PC-3 (cell line): ENCODE measurements at places on chromosomes 3 and 15. TPM values are rescaled to one million over a fixed set of nuclear protein-coding genes. Genes with fewer than 3 reads are reported as not detected.

DNA sequence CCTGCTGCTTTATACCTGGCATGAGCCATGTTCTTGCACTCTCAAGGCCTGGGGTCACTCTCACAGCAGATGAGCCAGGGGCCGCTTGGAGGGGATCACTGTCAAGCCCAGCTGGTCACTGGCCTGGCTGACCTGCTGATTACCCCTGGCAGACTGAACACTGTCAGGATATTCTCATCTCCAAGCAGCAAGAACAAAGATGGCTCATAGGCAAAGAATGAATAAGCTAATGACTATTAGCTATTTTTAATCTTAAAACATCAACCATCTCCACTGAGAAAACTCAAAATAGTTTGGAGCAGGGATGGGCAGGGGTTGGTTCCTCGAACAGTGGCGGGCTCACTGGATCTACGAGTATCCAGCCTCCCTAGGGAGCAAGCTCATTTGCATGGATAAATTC is 64.4 kb upstream of the ACAN start:
- DNase-seq, result no peak
- H3K36me3 ChIP-seq, result no peaks in the 10 kb centered on the region
- H3K27ac ChIP-seq, result no peak overlapping the region

PCSK6 gene
- 2.7 and 3.7 TPM in 2 replicates for total RNA-seq

GRCh38 chr15:90205886-90206285 is 4.8 kb downstream of the SEMA4B start:
- peaks cover 42% of the 10 kb centered on the region for H3K4me1 ChIP-seq
- peaks cover 47% of the 10 kb centered on the region for H3K36me3 ChIP-seq
- H3K27ac ChIP-seq, result no peak overlapping the region
- H3K27me3 ChIP-seq, result no peaks in the 10 kb centered on the region

DNA sequence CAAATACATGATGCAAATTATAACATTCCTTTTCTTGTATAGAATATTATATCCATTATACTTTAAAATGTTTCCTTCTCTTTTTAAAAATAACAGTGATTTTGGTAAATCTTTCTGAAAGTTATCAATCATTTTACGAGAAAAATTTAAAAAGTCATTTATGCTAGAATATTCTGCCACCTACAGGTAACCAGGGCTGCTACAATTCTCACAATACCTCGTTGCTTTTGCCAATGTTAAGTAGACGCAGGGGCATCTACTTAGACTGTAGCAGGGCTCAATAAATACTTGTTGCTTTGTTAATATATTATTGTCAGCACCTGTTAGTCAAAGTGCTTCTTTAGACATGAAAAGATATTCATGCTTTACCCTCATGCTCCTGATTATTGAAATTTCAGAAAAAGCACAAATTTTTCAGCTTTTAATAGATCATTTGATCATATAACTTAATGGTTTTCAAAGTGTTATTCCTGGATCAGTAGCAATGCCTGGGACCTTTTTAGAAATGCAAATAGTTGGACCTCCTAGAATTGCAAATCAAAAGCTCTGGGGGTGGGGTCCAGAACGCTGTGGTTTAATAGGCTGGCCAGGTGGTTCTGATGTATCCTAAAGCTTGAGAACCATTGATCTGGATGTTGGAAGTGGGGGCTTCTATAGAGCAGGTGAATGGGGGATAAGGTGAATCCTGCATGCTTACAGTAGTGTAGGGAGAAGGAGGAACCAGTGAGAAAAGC is 223.6 kb upstream of the PDZRN3 start:
- no peaks in the 10 kb centered on the region for H3K36me3 ChIP-seq
- H3K4me3 ChIP-seq, result no peak overlapping the region
- H3K27ac ChIP-seq, result no peak overlapping the region
- H3K4me1 ChIP-seq, result no peaks in the 10 kb centered on the region
- H3K27me3 ChIP-seq, result no peaks in the 10 kb centered on the region

DNA sequence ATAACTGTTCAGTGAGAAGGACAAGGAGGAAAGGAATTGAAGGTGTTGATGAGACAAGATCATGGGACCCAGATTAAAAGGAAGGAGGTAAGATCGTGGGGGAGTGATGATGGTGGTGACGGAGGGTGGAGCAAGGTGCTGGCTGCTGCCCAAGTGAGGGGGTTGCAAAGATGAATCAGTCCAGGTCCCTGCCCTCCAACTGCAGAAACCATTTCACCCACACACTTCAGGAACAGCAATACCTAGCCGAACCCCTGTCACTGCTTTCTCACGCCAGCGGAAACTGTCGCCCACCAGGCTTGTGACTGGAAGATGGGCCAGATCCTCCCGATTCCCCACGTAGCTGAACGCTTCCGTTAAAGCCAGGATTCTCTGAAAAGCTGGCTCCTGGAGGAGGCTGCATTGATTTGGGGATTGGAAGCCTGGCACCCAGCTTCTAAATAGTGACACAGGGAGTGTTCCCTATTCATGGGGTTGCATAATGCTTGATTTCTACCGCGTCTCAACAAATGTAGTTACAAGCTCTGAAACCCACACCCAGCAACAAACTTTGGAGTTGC is 3.2 kb upstream of the LSG1 start:
- H3K27me3 ChIP-seq, result no peaks in the 10 kb centered on the region
- H3K4me1 ChIP-seq, result peaks cover 11% of the 10 kb centered on the region
- H3K27ac ChIP-seq, result no peak overlapping the region
- H3K36me3 ChIP-seq, result no peaks in the 10 kb centered on the region

DNA sequence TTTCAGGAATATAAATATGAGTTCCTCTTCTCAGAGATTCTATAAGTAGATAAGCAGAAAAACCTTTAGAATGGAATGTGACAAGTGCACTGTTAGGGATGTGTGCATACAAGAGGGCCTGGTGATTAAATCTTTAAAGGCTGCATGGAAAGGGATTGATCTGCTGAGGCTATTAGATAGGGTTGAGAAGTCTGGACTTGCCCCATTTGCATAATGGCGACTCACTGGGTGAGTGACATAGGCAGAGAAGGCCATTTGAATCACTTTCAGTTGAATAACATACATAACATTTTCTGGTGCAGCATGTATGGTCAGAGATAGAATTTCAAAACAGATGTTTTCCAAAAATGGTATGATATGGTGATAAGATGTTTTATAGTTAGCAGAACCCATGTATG is 156.9 kb downstream of the ZNF621 start:
- no peak overlapping the region for H3K4me3 ChIP-seq
- no peak overlapping the region for H3K27ac ChIP-seq
- H3K4me1 ChIP-seq, result no peaks in the 10 kb centered on the region
- H3K36me3 ChIP-seq, result no peaks in the 10 kb centered on the region
- DNase-seq, result no peak

GLT8D1 gene
- 53.6 and 70.2 TPM in 2 replicates for total RNA-seq

DNA sequence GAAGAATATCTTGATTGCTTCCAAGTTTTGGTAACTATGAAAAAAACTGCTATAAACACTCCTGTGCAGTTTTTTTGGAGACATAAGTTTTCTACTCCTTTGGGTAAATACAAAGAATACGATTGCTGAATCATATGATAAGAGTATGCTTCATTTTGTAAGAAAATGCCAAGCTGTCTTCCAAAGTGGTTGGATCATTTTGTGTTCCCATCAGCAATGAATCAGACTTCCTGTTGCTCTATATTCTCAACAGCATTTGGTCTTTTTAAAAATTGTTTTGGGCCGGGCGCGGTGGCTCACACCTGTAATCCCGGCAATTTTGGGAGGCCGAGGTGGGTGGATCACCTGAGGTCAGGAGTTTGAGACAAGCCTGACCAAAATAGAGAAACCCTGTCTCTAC is 14.5 kb downstream of the BTD start:
- no peak overlapping the region for H3K27ac ChIP-seq
- no peak for DNase-seq
- H3K4me3 ChIP-seq, result no peak overlapping the region
- H3K36me3 ChIP-seq, result peaks cover 9% of the 10 kb centered on the region; the same call in 1 of the 2 replicates
- H3K27me3 ChIP-seq, result no peaks in the 10 kb centered on the region

DNA sequence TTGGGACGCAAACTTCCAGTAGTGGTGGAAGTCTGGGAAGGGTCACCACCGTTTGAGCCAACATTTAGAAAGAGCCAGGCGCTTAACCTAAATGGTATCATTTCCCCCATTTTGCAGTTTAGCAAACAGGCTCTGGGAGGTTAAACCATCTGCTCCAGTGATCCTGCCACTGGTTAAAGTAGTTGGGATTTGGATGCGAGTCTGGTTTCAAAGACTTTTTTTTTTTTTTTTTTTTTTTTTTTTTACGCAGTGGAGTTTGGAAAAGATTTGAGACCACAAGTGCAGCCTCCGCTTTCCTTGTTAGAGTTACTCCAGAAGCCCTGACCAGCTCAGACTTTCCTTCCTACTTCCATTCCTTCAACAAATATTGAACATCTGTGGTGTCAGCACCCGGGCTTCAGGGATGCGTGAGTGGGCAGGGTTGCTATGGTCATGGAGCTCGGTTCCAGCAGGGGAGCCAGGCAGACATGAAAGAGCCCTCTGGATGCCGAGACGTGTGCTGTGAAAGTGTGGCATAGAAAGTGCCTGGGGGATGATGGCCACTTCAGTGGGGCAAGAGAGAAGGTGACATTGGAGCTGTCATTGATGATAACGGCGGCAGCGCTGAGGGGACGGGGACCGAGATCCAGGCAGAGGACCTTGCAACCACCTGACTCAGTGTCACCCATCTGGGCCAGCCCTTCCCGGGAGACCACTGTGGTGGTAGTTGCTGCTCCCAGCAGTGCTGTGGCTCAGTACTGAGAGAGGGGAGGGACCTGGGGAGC is 1.1 kb upstream of the RNU6-1 start:
- DNase-seq, result peak; percentile 32
- peak overlapping the region; percentile 96 for H3K4me3 ChIP-seq
- peaks cover 17% of the 10 kb centered on the region for H3K4me1 ChIP-seq
- 0 out of 2 replicates have a peak overlapping the region, but pooled peaks have one; percentile 29 for H3K27ac ChIP-seq
- H3K27me3 ChIP-seq, result peaks cover 2% of the 10 kb centered on the region; the same call in 1 of the 2 replicates
- no peaks in the 10 kb centered on the region for H3K36me3 ChIP-seq

- peaks cover 6% of the 10 kb centered on the region; the same call in 1 of the 2 replicates for H3K4me1 ChIP-seq
- no peak overlapping the region for H3K4me3 ChIP-seq
- DNase-seq, result no peak
These were observed 174.0 kb downstream of the NEK11 start for GRCh38 chr3:131200636-131201199.

LRRIQ4 gene
- total RNA-seq, result 0.52 TPM in 1 of 2 replicates, not detected in the other

MPI gene
- total RNA-seq, result 30.6 and 35.2 TPM in 2 replicates

PLXND1 gene
- 19.2 and 21.8 TPM in 2 replicates for total RNA-seq
